Kidney (tissue), 22 donors: ENCODE measurements at places on chromosomes 5 and 9. TPM values are rescaled to one million over a fixed set of nuclear protein-coding genes. Genes with fewer than 3 reads are reported as not detected.

DNA sequence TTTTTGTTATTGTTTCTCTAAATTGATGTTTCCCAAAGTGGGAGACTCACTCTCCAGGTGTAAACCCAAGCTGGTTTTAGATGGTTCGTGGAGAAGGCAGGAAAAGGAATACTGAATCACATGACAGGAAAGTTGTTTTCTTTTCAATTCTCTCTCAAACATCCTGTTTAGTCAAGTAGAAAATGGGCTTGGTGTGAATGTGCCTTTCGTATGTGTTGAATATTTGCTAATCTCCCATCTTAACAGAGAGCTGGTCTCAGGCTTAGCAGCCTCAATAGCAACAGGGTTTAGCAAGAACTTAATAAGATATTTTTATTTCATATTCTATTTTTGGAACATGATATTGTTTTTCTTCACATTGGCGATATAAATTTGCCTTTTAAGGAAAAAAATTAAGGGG is 119.7 kb downstream of the INSYN2B start:
- no peaks in the 10 kb centered on the region for H3K4me1 ChIP-seq
- no peaks in the 10 kb centered on the region for H3K36me3 ChIP-seq
- DNase-seq, result peak; percentile 15
- no peak overlapping the region for H3K27ac ChIP-seq

DNA sequence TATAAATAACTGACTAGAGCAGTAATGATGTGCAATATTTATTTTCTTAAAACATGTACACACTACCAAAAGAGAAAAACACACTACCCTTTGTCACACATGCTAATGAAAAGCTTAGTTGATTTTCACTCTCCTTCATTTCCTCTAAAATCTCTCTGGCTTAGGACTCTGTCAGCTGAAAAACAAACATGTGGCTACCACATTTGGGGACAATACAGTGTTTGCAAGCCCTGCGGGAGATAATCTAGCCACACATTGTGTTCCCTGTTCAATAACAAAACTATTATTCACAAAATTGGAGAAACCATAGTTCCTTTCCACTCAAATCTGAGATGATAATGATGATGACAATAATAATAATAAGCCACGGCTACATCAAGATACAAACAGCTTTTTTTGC is 3.5 kb upstream of the LOX start:
- H3K27ac ChIP-seq, result no peak overlapping the region
- H3K4me3 ChIP-seq, result no peak overlapping the region
- no peaks in the 10 kb centered on the region for H3K27me3 ChIP-seq
- DNase-seq, result no peak
- no peaks in the 10 kb centered on the region for H3K36me3 ChIP-seq

GRCh38 chr5:93340881-93341280 is 240.1 kb downstream of the NR2F1-AS1 start:
- H3K4me1 ChIP-seq, result no peaks in the 10 kb centered on the region
- no peak overlapping the region for H3K27ac ChIP-seq
- no peaks in the 10 kb centered on the region for H3K27me3 ChIP-seq
- no peaks in the 10 kb centered on the region for H3K36me3 ChIP-seq

DNA sequence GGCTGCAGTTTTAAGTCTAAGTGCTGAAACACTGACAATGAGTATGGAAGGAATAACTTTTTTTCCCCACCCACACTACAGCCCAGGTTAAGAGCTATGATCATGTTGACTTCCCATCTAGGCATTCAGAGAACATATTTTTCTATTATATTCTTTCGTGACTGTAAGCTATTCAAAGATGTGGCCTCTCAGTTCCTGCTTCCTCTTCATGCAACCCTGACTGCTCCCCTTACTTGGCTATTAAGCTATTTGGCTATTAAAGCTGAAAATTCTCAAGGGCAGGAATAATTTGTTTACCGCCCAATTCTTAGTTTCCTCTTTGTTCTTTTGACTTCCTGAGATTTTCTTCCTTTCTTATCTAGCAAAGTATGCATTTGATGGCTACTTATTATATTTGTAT is 18.6 kb upstream of the ALDH1A1 start:
- no peaks in the 10 kb centered on the region for H3K36me3 ChIP-seq
- DNase-seq, result no peak
- H3K27me3 ChIP-seq, result no peaks in the 10 kb centered on the region
- no peak overlapping the region for H3K27ac ChIP-seq

- no peak overlapping the region for H3K27ac ChIP-seq
- no peaks in the 10 kb centered on the region for H3K4me1 ChIP-seq
- H3K4me3 ChIP-seq, result no peak overlapping the region
- no peaks in the 10 kb centered on the region for H3K36me3 ChIP-seq
- no peak for DNase-seq
- no peaks in the 10 kb centered on the region for H3K27me3 ChIP-seq
These were observed 28.3 kb downstream of the TDRD7 start for GRCh38 chr9:97440160-97440559.

DNA sequence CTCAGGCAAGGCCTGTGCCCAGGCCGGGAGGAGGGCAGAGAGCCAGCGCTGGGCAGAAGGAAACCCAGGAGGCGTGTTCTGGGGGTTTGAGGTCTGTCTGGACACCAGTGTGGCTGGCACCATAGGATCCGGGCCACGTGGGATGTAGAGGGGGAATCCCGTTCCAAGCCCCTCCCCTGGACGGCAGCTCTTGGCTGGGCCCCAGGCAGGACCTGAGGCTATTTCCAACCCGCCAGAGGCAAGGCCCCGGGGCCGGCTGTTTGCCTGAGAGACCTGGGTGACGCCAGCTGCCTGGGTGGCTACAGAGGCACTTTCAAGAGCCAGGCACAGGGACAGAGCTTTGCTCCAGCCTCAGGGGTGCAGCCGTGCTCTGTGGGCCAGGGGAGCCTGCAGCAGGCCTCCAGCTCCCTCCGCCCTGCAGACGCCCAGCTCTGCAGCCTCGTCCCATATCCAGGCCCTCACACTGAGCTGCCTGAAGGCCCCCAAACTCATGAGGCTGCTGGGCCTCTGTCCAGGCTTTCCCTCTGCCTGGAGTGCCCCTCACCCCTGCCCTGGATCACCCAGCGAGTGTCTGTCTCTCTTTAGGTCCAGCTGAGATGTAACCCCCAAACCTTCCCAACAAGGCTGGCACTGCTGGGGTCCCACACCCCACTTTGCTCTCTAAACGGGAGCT is 56.6 kb upstream of the EGFL7 start:
- H3K27me3 ChIP-seq, result no peaks in the 10 kb centered on the region
- H3K36me3 ChIP-seq, result no peaks in the 10 kb centered on the region
- H3K27ac ChIP-seq, result no peak overlapping the region
- no peak for DNase-seq
- no peak overlapping the region for H3K4me3 ChIP-seq
- H3K4me1 ChIP-seq, result no peaks in the 10 kb centered on the region

DNA sequence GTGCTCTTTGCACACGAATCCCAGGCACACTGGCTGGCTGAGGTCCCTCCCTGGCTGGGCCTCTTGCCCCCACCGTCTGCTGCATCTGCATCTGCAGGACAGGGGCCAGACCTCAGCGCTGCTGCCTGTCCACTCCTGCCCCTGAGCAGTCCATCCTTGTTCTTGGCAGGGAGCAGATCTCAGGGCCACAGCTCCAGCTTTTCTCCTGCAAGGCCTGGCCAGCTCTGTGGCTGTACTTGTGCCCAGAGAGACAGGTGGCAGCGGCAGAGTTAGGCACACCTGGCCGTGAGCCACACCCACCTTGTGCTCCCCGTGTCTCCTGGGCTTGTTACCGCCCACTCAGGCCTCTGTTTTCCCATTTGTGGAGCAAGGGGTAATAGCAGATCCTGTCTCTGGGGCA is 13.9 kb downstream of the NEK6 start:
- H3K27me3 ChIP-seq, result no peaks in the 10 kb centered on the region
- H3K36me3 ChIP-seq, result no peaks in the 10 kb centered on the region

- no peaks in the 10 kb centered on the region for H3K27me3 ChIP-seq
- no peak for DNase-seq
- H3K4me3 ChIP-seq, result no peak overlapping the region
- H3K36me3 ChIP-seq, result no peaks in the 10 kb centered on the region
These were observed 22.0 kb downstream of the THBS4 start for GRCh38 chr5:80057099-80057498.

DNA sequence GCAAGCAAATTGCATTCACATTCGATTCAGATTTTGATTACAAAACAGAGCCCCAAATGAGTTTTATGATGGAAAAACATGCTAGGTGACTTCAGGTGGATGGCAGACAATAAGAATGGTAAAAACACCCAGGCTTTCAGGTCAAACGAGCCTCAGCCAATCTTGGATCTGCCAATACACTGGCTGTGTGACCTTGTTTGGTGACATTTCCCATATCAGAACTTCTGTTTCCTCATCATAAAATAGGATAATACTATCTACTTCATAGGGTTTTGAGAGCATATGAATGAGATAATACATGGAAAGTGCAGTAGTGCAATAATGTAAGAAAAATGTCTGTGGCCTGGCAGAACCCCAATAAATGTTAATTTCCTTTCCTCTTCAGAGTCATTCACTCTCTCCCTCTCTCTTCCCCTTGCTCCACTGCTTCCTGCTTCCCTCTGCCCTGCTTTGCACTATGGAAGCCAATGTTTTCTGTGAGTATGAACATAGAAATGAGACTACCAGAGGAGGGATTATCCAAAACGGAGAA is 54.7 kb downstream of the SH3RF2 start:
- no peak for DNase-seq
- no peaks in the 10 kb centered on the region for H3K27me3 ChIP-seq
- no peaks in the 10 kb centered on the region for H3K36me3 ChIP-seq

GRCh38 chr5:76196886-76197489 is 113.8 kb downstream of the SV2C start:
- H3K36me3 ChIP-seq, result no peaks in the 10 kb centered on the region
- no peaks in the 10 kb centered on the region for H3K4me1 ChIP-seq
- H3K27ac ChIP-seq, result no peak overlapping the region
- no peak for DNase-seq

GRCh38 chr5:127567026-127567768 is 49.8 kb downstream of the PRRC1 start:
- H3K4me1 ChIP-seq, result no peaks in the 10 kb centered on the region
- H3K36me3 ChIP-seq, result no peaks in the 10 kb centered on the region
- no peaks in the 10 kb centered on the region for H3K27me3 ChIP-seq
- no peak overlapping the region for H3K4me3 ChIP-seq
- no peak overlapping the region for H3K27ac ChIP-seq

- H3K4me3 ChIP-seq, result no peak overlapping the region
- no peaks in the 10 kb centered on the region for H3K4me1 ChIP-seq
- H3K27me3 ChIP-seq, result no peaks in the 10 kb centered on the region
These were observed 39.2 kb downstream of the PPIC start for GRCh38 chr5:122997294-122997693.

DNA sequence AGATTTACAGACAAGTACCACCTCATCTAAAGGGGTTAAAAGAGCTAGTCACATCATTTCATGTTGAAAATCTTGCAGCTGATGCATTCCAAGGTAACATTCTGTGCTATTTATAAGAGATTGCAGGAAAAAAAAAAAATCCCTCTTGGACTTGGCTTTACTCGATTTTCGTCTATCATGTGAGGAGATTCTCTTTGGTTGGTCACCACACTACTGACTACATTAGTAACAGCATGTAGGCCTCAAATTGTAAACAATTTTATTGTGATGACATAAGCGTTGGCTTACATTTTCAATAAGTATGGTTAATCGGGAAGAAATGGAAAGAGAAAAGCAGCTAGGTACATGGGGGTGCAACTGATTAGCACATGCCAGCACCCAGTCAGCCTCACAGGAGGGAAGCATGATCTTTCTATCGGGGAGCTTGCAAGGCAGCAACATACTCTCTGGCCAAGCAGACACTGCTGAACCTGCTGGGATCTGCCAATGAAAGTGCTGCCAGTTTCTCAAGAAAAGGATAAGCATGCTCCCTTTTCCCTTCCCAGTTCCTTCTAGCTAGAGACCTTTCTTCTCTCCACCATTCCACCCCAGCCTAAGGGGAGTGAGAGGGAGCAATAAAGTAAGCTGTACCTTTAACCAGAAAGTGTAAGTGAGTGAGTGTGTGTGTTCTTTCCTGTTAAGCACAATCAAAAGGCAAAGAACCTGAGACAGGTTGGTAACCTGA is 7.5 kb downstream of the NREP start:
- no peak for DNase-seq
- no peaks in the 10 kb centered on the region for H3K36me3 ChIP-seq
- H3K4me3 ChIP-seq, result no peak overlapping the region
- no peak overlapping the region for H3K27ac ChIP-seq

DNA sequence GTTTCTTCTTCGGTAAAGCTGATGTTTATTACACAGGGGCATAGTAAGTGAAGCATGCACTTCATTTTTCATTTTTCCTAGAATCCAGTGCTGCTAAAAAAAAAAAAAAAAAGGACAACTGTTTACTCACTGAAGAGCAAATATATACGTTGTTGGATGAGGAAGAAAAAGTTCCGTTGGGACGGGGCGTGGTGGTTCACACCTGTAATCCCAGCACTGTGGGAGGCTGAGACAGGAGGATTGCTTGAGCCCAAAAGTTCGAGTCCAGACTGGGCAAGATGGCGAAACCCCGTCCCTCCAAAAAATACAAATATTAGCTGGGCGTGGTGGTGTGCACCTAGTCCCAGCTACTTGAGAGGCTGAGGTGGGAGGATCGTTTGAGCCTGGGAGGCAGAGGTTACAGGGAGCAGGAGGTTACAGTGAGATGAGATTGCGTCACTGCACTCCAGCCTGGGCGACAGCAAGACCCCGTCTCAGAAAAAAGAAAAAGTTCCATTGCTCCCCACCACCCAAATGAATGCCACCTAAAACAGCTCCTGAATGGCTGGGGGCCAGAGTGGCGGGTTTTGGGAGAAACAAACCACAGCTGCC is 60.1 kb upstream of the GNE start:
- no peak overlapping the region for H3K4me3 ChIP-seq
- no peaks in the 10 kb centered on the region for H3K27me3 ChIP-seq
- H3K27ac ChIP-seq, result no peak overlapping the region
- peaks cover 16% of the 10 kb centered on the region for H3K4me1 ChIP-seq

- H3K4me1 ChIP-seq, result peaks cover 14% of the 10 kb centered on the region
- peak; percentile 80 for DNase-seq
- H3K27ac ChIP-seq, result peak overlapping the region; percentile 77
These were observed 24.2 kb downstream of the PCDHGC5 start for GRCh38 chr5:141512911-141513626.

GRCh38 chr5:153792305-153792704 is 246.4 kb downstream of the FAM114A2 start:
- no peak for DNase-seq
- H3K4me1 ChIP-seq, result no peaks in the 10 kb centered on the region
- H3K36me3 ChIP-seq, result no peaks in the 10 kb centered on the region
- H3K4me3 ChIP-seq, result no peak overlapping the region

GRCh38 chr5:153655201-153655510 is 164.7 kb downstream of the GRIA1 start:
- H3K4me3 ChIP-seq, result no peak overlapping the region
- no peak overlapping the region for H3K27ac ChIP-seq
- no peaks in the 10 kb centered on the region for H3K27me3 ChIP-seq
- H3K36me3 ChIP-seq, result no peaks in the 10 kb centered on the region
- no peak for DNase-seq

The MYO10 gene
- 52.4 TPM for total RNA-seq

The TICAM2 gene
- 7.6 TPM for total RNA-seq

The GPR150 gene
- 0.16 TPM for total RNA-seq

The STC2 gene
- 2.7 TPM for total RNA-seq

The KCNN2 gene
- 1.5 TPM for total RNA-seq

The LCN15 gene
- not detected for total RNA-seq

The CER1 gene
- total RNA-seq, result not detected

The GZMA gene
- total RNA-seq, result 6.1 TPM

The CYLC2 gene
- total RNA-seq, result not detected
